NCI-H524 treated with DMSO at 0.1 percent for 48 hours (cell line): ENCODE measurements at places on chromosomes 12 and 14.

- DNase-seq: no peak
Observed at GRCh38 chr14:85817430-85817829, 287.5 kb downstream of the FLRT2 start.

- no peak for DNase-seq
Observed at GRCh38 chr12:101740980-101741379, 1.7 kb upstream of the SYCP3 start.

DNA sequence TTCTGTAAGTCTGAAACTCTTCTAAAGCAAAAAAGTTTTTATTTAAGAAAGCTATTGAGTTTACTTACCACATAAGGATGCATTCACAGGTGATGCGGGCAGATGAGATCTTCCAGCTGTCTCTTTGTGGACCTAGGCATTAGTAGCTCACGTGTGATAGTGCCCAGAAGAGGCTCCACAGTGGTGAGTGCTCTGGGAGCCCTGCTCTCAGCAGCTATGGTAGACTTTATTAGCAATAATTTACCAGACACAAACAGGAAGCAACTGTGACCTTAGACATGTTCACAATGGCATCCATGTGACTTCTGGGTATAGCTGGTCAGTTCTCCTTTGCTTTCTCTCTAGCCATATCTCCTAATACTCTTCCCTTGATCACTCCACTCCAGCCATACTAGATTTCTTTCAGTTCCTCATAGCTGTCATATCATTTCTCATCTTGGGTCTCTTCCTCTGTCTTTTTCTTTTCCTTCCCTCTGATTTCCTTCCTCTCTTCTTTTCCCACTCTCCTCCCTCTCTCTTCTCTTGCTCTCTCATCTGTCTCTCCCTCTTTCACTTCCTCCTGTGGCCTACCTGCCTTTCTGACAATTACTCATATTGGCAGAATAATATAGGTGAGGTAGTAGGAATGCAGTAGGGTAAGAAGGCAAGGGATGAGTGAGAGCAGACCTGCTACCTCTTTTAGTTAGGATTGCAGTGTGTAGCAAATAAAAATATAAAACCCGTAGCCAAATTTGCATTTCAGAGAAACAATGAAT lies 75.2 kb upstream of the SCAF11 start:
- no peak for DNase-seq

DNA sequence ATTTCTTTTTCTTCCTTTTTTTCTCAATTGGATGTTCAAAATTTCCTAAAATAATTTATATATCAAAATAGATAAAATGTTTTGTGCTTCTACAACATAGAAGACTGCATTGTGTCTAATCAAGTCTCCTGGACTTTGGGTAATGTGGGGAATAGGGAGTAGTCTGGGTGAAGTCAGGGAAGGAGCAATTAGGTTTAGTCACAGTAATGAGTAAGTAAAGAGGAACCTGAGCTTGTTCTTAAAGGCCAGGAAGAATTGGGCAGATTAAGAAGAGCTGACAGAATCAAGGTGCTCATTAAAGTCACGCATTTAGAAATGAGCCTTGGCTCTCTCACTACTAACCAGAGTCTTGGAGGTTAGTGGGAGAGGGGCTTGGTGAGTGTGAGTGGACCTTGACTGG lies 233.3 kb upstream of the SSTR1 start:
- DNase-seq: no peak

DNA sequence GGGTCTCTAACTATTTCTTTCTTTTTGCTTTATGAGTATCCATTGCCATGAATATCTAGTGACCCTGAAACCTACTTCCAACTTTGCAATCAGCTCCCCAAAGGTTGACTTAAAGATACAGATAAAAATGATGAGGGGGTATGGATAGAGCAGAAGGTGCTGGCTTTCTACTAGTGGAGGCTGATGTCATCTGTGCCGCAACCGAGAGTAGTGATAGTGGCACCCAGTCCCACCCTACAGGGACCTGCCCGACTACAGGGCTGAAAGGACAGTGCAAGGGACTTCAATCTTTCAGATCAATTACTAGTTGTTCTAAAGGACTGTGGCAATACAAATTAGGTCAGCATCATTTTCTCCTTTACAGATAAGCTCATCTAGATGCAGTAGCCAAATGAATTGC lies 806.0 kb downstream of the VRK1 start:
- no peak for DNase-seq

- DNase-seq: no peak
Observed at GRCh38 chr14:98607341-98607910, 664.6 kb downstream of the BCL11B start.
